ENCODE measurements at places on chromosomes 1 and 21. TPM values are rescaled to one million over a fixed set of nuclear protein-coding genes. Genes with fewer than 3 reads are reported as not detected.
A peak's percentile ranks its signal among the peaks of the same experiment; 100 is the strongest.

- no peaks in the 10 kb centered on the region for H3K27me3 ChIP-seq
- H3K36me3 ChIP-seq, result no peaks in the 10 kb centered on the region
- DNase-seq, result no peak
- no peaks in the 10 kb centered on the region for H3K4me1 ChIP-seq
- H3K4me3 ChIP-seq, result no peak overlapping the region
- H3K27ac ChIP-seq, result no peak overlapping the region
Observed at GRCh38 chr1:56301791-56302190, 277.6 kb downstream of the PLPP3 start.

GRCh38 chr1:10450836-10451235 lies 1.0 kb downstream of the CORT start:
- peaks cover 21% of the 10 kb centered on the region for H3K4me1 ChIP-seq
- H3K27me3 ChIP-seq, result no peaks in the 10 kb centered on the region
- H3K36me3 ChIP-seq, result peaks cover 3% of the 10 kb centered on the region
- no peak overlapping the region for H3K4me3 ChIP-seq
- DNase-seq, result no peak

EPHB2 gene
- total RNA-seq, result 60.3 TPM

GRCh38 chr1:31869449-31869848 lies 53.6 kb upstream of the SPOCD1 start:
- H3K4me1 ChIP-seq, result peaks cover 12% of the 10 kb centered on the region
- H3K36me3 ChIP-seq, result peaks cover 5% of the 10 kb centered on the region
- no peak overlapping the region for H3K4me3 ChIP-seq
- DNase-seq, result no peak
- peaks cover 5% of the 10 kb centered on the region for H3K27me3 ChIP-seq

S100A9 gene
- not detected for total RNA-seq

GRCh38 chr1:56576880-56577405 lies 2.4 kb downstream of the PLPP3 start:
- DNase-seq, result no peak
- H3K36me3 ChIP-seq, result no peaks in the 10 kb centered on the region
- H3K27ac ChIP-seq, result no peak overlapping the region
- peak overlapping the region; percentile 99 for H3K4me3 ChIP-seq
- no peaks in the 10 kb centered on the region for H3K27me3 ChIP-seq

BROX gene
- total RNA-seq, result 31.5 TPM

GRCh38 chr1:175521249-175522040 lies 221.9 kb downstream of the TNR start:
- H3K27me3 ChIP-seq, result no peaks in the 10 kb centered on the region
- no peak overlapping the region for H3K4me3 ChIP-seq
- H3K27ac ChIP-seq, result no peak overlapping the region

- no peaks in the 10 kb centered on the region for H3K36me3 ChIP-seq
- H3K27me3 ChIP-seq, result peaks cover 9% of the 10 kb centered on the region
- peaks cover 16% of the 10 kb centered on the region for H3K4me1 ChIP-seq
- no peak for DNase-seq
Observed at GRCh38 chr1:175134500-175134899, 58.1 kb downstream of the KIAA0040 start.

MTARC1 gene
- 28.3 TPM for total RNA-seq

GRCh38 chr1:36087233-36088123 lies 1.2 kb upstream of the ADPRS start:
- DNase-seq, result no peak
- H3K27me3 ChIP-seq, result no peaks in the 10 kb centered on the region
- no peaks in the 10 kb centered on the region for H3K36me3 ChIP-seq
- H3K27ac ChIP-seq, result no peak overlapping the region

- H3K36me3 ChIP-seq, result no peaks in the 10 kb centered on the region
- H3K27me3 ChIP-seq, result peaks cover 97% of the 10 kb centered on the region
- peaks cover 34% of the 10 kb centered on the region for H3K4me1 ChIP-seq
- no peak overlapping the region for H3K27ac ChIP-seq
- DNase-seq, result no peak
- H3K4me3 ChIP-seq, result peak overlapping the region; percentile 45
Observed at GRCh38 chr1:217133092-217133491, 409.9 kb upstream of the ESRRG start.

- no peak overlapping the region for H3K4me3 ChIP-seq
- H3K27me3 ChIP-seq, result peaks cover 7% of the 10 kb centered on the region
- no peak overlapping the region for H3K27ac ChIP-seq
- DNase-seq, result no peak
- H3K36me3 ChIP-seq, result no peaks in the 10 kb centered on the region
Observed at GRCh38 chr1:175471039-175471800, 272.2 kb downstream of the TNR start.

DNA sequence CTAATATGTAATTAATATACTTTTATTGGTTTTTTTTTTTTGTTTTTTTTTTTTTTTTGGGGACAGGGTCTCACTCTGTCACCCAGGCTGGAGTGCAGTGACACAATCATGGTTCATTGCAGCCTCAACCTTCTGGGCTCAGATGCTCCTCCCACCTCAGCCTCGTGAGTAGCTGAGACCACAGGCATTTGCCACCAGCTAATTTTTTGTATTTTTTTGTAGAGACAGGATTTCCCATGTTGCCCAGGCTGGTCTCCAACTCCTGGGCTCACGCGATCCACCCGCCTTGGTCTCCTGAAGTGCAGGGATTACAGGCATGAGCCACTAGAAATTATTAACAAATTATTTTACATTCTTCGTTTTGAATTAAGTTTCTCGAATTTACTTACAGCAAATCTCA lies 16.8 kb upstream of the POGZ start:
- H3K27ac ChIP-seq, result no peak overlapping the region
- no peak for DNase-seq
- peaks cover 16% of the 10 kb centered on the region for H3K4me1 ChIP-seq
- H3K4me3 ChIP-seq, result no peak overlapping the region

ETV3L gene
- total RNA-seq, result 0.23 TPM

DNA sequence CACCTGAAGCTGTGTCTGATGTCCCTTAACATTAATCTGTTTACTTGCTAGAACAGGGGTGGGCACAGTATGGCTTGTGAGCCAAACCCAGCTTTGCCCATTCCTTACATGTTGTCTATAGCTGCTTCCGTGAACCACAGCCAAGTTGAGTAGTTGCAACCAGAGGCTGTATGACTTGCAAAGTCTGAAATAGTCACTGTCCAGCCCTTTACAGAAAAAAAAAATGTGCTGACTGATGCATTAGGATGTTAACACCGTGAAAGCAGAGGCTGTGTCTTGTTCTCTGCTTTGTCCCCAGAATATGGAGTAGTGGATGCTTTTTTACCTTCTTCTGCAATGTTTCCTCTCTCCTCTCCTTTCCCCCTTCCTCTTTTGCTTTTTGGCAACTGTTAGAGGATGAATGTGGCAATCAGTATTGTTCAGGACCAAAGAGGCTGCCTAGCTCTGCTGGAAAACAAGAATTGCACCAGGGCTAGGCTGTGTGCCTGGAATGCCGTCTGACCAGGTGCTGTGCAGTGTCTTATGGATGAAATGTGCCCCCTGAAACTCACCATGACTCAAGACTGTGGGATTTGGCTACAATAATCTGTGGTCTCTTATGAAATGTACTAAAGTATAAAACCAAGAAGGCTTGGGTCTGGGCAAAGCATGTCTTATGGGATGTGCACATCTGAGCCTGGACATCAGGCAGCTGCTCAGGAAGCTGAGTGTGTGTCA lies 79.6 kb upstream of the GCLM start:
- no peaks in the 10 kb centered on the region for H3K36me3 ChIP-seq
- DNase-seq, result no peak
- H3K4me3 ChIP-seq, result no peak overlapping the region
- peak overlapping the region; percentile 36 for H3K27ac ChIP-seq

PGD gene
- 484 TPM for total RNA-seq

- H3K4me3 ChIP-seq, result no peak overlapping the region
- DNase-seq, result no peak
- peaks cover 6% of the 10 kb centered on the region for H3K27me3 ChIP-seq
- H3K27ac ChIP-seq, result no peak overlapping the region
Observed at GRCh38 chr1:6731905-6732304, 30.3 kb upstream of the DNAJC11 start.

DNA sequence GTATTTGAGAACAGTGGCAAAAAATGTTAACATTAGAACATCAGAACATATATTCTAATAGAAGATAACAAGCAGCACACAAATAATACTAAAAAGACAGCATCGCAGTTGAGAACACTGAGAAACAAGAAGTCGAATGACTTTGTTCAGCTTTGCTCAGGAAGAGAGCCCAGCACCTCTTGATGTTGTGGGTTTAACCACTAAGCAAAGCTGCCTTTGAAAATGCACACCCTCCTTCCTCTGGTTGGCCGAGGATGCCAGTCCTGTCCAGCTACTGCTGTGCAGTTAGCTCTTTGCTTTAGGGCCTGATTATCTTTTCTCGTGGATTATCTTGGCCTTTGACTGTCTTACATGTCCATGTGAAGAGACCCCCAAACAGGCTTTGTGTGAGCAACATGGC lies 60.5 kb downstream of the SPATA46 start:
- H3K4me1 ChIP-seq, result peaks cover 8% of the 10 kb centered on the region

DNA sequence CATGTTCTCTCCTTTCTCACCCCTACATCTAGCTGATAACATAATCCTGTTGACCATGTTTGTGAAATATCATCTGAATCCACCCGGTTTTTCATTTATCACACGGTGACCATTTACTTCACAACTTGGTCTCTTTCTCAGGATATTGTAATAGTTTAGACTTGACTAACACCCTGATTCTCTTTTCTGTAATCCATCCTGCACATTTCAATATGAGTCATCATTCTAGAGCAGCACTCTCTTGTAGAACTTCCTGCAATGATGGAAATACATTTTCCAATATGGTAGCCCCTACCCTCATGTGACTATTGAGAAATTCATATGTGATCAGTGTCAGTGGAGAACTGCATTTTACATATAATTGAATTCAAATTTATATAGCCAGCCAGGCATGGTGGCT lies 2.3 kb upstream of the JAM2 start:
- peak overlapping the region; percentile 1 for H3K4me3 ChIP-seq
- no peaks in the 10 kb centered on the region for H3K36me3 ChIP-seq
- peaks cover 32% of the 10 kb centered on the region for H3K27me3 ChIP-seq

GRCh38 chr1:231867607-231868006 lies 241.0 kb downstream of the DISC1 start:
- H3K27me3 ChIP-seq, result no peaks in the 10 kb centered on the region
- DNase-seq, result no peak

GRCh38 chr1:92756537-92756936 lies 28.4 kb downstream of the EVI5 start:
- DNase-seq, result no peak
- H3K36me3 ChIP-seq, result no peaks in the 10 kb centered on the region
- H3K4me3 ChIP-seq, result no peak overlapping the region
- H3K4me1 ChIP-seq, result peaks cover 17% of the 10 kb centered on the region
- no peaks in the 10 kb centered on the region for H3K27me3 ChIP-seq

MROH9 gene
- total RNA-seq, result not detected

GRCh38 chr1:172134087-172134731 lies 286.3 kb upstream of the C1orf105 start:
- H3K27ac ChIP-seq, result no peak overlapping the region
- H3K4me3 ChIP-seq, result no peak overlapping the region
- no peak for DNase-seq
- H3K36me3 ChIP-seq, result peaks cover 9% of the 10 kb centered on the region

GRCh38 chr1:100502052-100502792 lies 35.7 kb upstream of the GPR88 start:
- H3K4me1 ChIP-seq, result no peaks in the 10 kb centered on the region
- H3K27me3 ChIP-seq, result no peaks in the 10 kb centered on the region
- no peak overlapping the region for H3K4me3 ChIP-seq

TEDDM1 gene
- total RNA-seq, result not detected

GRCh38 chr1:226575739-226576378 lies 27.3 kb downstream of the STUM start:
- H3K27me3 ChIP-seq, result no peaks in the 10 kb centered on the region
- DNase-seq, result no peak
- H3K4me1 ChIP-seq, result peaks cover 10% of the 10 kb centered on the region
- H3K27ac ChIP-seq, result no peak overlapping the region
- H3K4me3 ChIP-seq, result no peak overlapping the region

- no peaks in the 10 kb centered on the region for H3K4me1 ChIP-seq
- H3K27me3 ChIP-seq, result no peaks in the 10 kb centered on the region
- no peak overlapping the region for H3K4me3 ChIP-seq
- H3K27ac ChIP-seq, result no peak overlapping the region
- DNase-seq, result no peak
- H3K36me3 ChIP-seq, result no peaks in the 10 kb centered on the region
Observed at GRCh38 chr1:214588963-214589597, 13.9 kb upstream of the CENPF start.

CLEC20A gene
- not detected for total RNA-seq

- peak within 1 kb of the TSS; percentile 99 for H3K4me3 ChIP-seq
- peak; percentile 61 for DNase-seq
- peaks cover 59% of the 10 kb centered on the region for H3K4me1 ChIP-seq
- peaks cover 2% of the 10 kb centered on the region for H3K27me3 ChIP-seq
- no peaks in the 10 kb centered on the region for H3K36me3 ChIP-seq
Observed at GRCh38 chr1:117367046-117368025, at the start of gene MAN1A2. TSS of gene MAN1A2 (plus strand) at chr1:117367449. CDS start at chr1:117368184, 735 bp downstream.

LCE1D gene
- total RNA-seq, result not detected

PADI1 gene
- total RNA-seq, result not detected

GRCh38 chr1:86430376-86430775 lies 6.4 kb downstream of the CLCA2 start:
- DNase-seq, result no peak
- H3K4me3 ChIP-seq, result no peak overlapping the region
- no peak overlapping the region for H3K27ac ChIP-seq

DNA sequence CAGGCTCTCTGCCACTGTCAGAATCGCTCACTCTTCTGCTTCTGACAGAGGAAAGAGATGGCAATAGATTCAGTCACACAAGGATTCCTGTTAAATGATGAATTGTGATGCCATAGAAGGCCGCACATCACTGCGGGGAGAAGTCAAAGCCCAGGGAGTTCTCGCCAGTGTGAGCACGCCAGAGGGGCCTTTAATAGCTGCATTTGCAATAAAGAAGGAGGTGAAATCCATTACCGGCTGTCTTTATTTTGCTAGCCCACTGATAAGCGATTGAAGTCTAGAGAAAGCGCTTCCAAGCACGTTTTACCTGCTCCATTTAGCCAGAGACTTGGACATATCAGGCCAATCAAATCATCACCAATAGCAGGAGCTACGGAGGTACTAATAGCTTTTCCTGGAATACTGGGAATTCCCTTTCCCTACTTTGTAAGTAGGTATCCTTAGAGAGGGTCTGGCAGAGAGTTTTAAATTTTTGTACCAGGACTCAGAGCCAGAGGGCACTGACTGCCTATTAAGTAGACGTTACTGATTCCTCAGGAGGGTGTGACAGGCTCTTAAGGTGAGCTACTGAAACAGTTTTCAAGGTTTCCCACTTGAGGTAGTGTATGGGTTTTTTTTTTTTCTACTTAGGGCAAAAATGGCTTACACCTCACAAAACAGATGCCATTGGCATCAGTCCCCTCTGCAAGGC lies 10.2 kb upstream of the TARBP1 start:
- H3K27ac ChIP-seq, result no peak overlapping the region
- H3K4me1 ChIP-seq, result peaks cover 5% of the 10 kb centered on the region
- no peak overlapping the region for H3K4me3 ChIP-seq
- no peak for DNase-seq

DNA sequence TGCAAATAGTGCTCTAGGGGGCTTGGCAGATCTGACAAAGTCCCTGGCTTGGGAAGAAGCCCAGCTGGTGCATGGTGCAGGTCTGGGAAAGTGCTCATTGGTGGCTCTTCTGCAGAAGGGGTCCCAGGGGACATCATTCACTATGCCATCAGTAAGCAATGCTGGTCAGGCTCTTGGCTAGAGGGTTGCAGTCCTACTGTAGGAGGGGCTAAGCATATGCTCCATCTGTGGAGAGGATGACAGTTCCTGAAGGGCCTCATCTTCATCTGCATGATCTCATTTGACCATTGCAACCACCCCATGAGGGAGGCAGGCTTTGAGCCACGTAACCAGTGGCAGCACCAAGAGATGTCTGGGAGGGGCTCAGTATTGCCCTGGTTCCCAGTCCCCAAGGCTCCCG lies 31.5 kb upstream of the VASH2 start:
- H3K27me3 ChIP-seq, result peaks cover 7% of the 10 kb centered on the region
- no peaks in the 10 kb centered on the region for H3K36me3 ChIP-seq
- no peak overlapping the region for H3K27ac ChIP-seq
- no peak for DNase-seq
- H3K4me3 ChIP-seq, result no peak overlapping the region
- H3K4me1 ChIP-seq, result peaks cover 30% of the 10 kb centered on the region
